ENCODE measurements at places on chromosomes 7 and 10.

- DNase-seq = no peak
Observed at GRCh38 chr7:20834656-20835055, 48.0 kb upstream of the SP8 start.

DNA sequence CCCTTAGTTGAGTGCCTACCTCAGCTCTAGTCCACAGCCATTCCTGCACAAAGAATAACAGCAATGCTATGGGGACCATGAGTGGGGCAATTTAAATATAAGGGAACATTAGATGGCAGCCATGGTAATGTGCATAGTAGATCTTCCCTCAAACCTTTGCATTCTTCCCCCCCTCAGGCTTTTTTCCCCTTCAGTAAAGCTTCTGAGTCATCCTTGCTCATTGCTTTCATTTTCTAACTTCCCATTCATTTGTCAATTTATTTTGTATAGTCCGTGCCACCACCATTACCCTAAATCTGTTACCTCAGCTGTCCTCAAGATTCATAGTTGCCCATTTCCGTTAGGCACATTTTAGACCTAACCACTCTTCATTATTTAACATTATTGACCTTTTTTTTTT lies 10.7 kb downstream of the HECTD2 start:
- no peak for DNase-seq

DNA sequence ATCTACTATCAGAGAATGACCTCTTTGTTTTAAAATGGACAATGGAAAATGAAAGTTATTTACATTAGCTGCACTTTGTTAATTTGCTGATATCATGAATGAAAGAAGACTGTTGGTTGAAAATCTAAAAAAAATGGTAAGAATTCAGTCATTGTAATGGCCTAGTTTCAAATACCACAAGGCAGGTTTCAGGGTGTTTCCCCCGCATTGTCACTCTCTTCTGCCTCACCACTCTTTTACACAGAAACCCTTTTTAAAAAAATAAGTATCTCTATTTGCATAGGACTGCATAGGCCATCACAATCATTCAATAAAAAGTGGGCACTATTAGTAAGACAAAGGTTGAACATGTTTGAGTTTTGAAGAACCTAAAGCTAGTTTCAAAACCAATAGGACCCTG lies 737.1 kb downstream of the INHBA start:
- DNase-seq = no peak

- no peak for DNase-seq
Observed at GRCh38 chr7:127938588-127938987, 92.6 kb downstream of the LRRC4 start.

- no peak for DNase-seq
Observed at GRCh38 chr7:121343302-121343701, 14.5 kb downstream of the WNT16 start.

Data from stimulated activated CD8-positive, alpha-beta memory T cell treated with anti-CD3 and anti-CD28 coated beads, Interleukin-7, amount 100 ng/mL, for 1 hour (primary cell).